ENCODE measurements at places on chromosomes 7 and 10.
A peak's percentile ranks its signal among the peaks of the same experiment; 100 is the strongest.

DNA sequence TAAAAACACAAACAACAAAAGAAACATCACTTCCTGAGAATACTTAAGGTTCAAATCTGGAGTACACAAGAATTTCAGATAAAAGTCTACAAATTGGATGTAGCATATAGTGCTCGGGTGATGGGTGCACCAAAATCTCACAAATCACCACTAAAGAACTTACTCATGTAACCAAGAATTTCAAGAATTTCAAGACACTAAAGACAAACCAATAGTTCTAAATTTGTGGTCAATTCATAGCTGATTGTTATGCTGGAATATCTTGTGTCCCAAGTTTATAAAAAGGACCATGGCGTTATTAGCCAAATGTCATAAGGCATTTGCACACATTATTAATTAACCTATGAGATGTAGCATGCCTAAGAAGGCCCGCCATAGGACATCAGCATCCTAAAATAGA is 1204.1 kb upstream of the AUTS2 start:
- DNase-seq: no peak

- DNase-seq: no peak
These were observed 39.9 kb downstream of the PWWP2B start for GRCh38 chr10:132436861-132437410.

GRCh38 chr10:89115876-89116627 is 91.1 kb downstream of the CH25H start:
- no peak for DNase-seq

- no peak for DNase-seq
These were observed 40.9 kb upstream of the PAPSS2 start for GRCh38 chr10:87618566-87619423.

GRCh38 chr7:20075440-20075839 is 141.7 kb downstream of the MACC1 start:
- no peak for DNase-seq

- no peak for DNase-seq
These were observed 13.3 kb upstream of the DDIT4 start for GRCh38 chr10:72260239-72260975.

DNA sequence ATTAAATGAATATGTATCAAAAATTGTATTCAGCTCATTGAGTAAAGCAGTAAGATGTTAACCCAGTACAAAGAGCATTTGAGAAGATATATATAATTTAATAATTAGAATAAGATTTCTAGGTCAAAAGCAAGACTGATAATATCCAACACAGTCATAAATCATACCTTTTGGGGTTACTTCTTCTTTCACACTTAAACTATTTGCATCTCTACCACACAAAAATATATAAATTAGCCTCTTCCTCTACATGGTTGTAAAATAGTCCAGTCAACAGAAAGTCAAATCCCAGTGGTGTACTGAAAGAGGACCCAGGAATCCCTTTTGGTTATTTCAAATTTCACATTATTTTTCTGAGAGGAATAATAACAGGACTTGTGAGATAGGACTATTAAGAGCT is 204.6 kb upstream of the INHBA start:
- DNase-seq: no peak

DNA sequence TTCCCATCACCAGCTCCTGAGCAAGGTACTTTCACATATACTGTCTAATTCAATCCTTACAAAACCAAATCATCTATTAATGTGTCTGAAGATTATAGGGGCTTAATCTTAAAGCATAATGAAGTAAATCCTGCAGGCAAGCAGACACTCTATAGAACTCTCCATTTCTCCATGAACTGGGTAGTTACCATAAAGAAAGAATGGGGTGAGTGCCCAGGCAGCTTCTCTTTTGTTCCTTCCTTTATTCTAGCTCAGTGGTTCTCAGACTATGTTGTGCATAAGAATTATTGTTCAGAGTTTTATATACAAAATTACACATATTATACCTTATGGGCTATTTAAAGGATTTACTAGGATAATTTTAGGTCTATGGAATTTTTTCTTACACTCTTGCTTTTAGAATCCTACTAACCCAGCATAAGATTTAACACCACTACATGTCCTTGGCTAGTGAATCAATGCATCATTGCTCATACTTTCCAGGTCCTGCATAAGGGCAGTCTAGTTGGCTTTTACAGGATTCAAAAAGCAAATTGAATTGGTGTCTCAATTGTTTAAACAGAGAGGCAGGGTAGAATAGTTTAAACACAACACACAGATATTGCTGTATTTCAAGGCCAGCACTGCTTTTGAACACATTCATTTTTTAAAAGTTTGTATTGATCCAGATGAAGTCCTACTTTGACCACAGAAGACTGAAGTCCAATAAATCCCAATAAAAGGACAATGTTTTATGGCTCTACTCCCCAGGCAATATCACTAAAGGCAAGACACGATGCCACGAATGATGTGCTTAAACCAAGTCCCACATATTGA is 12.9 kb downstream of the SGCE start:
- DNase-seq: no peak

DNA sequence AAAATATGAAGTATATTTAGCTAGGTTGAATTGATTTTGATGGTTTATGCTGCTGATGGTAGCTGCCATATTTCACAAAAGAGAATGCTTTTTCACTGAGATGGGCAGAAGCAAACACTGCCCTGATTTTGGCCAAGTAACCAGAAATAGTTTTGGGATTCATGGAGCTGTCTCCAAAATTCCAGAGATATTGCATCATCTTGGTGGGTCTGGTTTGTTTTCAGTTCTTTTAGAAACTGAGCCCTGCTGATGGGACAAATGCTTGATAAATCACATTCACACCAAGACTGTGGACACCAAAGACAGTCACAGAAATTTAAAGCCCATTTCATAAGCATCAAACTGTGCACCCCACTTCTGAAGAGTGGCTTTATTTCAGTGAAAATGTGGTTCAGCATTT is 140.5 kb downstream of the BICC1 start:
- DNase-seq: no peak

DNA sequence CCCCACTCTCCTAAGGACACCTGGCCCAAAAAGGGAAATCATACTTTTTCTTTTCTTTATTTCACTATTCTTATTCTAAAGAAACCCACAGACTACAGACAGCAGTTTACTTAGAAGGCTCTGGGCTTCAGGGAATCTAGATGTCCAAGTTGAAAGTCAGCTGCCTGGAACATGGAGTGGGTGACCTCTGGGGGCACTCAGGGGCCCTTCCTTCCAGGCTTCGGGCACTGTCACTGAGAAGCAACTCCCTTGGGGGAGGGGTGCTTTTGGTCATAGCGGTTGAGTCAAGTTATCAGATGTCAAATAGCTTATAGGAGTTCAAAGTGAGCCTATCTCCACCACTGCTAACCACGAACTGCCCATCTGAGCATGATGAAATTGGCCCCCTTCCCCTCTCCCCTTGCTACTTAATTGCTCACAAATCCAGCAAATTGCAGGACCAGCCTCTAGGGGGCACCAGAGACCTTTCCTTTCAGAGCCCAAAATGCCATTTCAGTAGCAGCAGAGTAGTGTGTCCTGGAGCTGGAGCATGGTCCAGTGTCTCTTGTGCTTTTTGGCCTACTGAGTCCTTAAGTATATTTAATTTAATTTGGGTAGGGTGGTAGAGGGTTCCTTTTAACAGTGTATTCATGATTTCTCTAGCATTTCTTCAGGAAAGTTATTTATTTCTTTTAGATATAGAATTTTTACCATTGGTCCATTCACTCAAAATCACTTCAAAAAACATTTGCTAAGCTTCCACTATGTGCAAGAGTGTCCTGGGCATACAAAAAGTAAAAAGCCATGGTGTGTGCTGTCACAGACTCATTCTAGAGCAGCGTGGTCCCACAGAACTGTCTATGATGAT is 463.8 kb downstream of the KCNMA1 start:
- DNase-seq: peak; percentile 67

- no peak for DNase-seq
These were observed 85.2 kb upstream of the PDSS1 start for GRCh38 chr10:26612151-26612915.

DNA sequence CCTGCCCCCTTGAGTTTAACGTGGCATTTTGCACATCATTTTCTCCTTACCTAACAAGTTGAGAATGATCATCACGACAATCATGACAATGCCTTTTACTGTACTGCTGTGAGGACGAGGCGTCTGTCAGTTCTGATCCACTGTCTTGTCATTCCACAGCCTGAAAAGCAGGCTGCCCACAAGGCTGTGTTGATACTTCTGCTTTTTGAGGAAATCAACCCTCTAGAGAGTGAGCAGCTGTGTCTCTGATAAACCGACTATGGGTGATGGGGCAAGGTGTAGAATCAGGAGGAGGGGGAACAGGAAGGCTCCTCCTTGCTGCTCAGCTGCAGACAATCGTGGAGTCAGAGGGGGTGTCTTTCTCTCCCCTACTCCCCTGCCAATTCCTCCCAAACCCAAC is 30.6 kb upstream of the C10orf120 start:
- no peak for DNase-seq

DNA sequence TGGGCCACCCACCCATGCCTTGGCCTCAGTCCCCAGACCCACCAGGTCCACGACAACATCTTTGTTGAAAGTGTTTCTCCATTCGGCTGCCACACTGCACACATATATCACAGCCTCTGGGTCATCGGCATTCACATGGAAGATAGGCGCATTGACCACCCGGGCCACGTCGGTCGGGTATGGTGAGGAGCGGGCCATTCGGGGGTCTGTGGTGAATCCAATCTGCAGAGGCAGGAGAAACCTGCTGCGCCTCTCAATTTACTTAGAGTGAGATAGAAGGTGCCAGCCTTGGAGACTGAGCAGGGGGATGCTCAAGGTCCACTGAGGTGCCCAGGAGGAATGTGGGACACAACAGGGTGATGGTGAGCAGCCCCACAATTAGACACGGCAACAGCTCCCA is 16.4 kb downstream of the OGDHL start:
- no peak for DNase-seq

DNA sequence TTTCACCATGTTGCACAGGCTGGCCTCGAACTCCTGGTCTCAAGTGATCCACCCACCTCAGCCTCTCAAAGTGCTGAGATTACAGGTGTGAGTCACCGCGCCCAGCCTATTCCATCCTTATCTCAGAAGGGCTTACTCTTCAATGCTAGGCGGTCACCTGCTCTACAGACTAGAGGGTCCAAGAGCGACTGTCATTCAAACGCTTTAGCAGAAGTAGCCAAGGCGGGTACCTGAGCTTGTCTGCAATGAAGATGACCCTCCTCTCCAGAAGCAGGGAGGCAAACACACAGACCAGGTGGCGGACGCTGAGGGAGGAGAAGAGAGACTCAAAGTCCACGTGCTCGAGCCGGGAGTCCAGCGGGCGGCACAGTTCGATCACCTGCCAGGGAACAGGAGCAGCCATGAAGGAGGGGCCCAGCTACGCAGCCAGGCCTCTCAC is 65.1 kb upstream of the MKRN1 start:
- DNase-seq: no peak

DNA sequence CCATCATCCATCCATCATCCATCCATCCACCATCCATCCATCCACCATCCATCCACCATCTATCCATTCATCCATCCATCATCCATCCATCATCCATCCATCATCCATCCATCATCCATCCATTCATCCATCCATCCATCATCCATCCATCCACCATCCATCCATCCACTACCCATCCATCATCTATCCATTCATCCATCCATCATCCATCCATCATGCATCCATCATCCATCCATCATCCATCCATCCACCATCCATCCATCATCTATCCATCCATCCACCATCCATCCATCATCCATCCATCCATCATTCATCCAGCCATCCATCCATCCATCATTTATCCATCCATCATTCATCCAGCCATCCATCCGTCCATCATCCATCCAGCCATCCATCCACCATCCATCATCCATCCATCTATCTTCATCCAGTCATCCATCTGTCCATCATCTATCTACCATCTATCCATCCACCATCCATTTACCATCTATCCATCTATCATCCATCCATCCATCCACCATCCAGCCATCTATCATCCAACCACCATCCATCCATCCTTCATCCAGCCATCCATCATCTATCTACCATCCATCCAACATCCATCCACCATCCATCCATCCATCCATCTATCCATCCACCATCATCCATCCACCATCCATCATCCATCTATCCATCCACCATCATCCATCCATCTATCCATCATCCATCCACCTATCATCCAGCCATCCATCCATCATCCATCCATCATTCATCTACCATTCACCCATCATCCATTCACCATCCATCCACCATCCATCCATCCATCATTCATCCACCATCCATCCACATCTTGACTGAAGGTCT is 153.8 kb downstream of the SH3PXD2A start:
- DNase-seq: no peak

DNA sequence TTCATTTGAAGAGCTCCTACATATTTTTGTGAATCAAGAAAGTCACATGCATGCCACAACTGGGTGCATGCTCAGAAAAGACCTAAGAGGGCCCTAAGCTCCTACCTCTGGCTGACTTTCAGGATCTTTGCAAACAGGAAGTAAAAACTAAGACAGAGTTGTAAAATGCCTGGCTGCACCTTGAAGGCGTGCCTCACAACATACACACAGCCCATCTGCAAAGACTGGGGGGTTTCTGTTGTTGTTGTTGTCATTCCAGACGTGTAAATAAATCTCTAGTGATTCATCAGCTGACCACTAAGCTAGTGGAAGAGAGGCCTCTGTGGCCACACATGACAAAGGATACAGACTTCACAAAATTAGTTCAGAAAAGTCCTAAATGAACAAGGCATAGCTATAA is 31.8 kb downstream of the SMURF1 start:
- no peak for DNase-seq

GRCh38 chr7:2280424-2280823 is 33.8 kb downstream of the SNX8 start:
- no peak for DNase-seq

DNA sequence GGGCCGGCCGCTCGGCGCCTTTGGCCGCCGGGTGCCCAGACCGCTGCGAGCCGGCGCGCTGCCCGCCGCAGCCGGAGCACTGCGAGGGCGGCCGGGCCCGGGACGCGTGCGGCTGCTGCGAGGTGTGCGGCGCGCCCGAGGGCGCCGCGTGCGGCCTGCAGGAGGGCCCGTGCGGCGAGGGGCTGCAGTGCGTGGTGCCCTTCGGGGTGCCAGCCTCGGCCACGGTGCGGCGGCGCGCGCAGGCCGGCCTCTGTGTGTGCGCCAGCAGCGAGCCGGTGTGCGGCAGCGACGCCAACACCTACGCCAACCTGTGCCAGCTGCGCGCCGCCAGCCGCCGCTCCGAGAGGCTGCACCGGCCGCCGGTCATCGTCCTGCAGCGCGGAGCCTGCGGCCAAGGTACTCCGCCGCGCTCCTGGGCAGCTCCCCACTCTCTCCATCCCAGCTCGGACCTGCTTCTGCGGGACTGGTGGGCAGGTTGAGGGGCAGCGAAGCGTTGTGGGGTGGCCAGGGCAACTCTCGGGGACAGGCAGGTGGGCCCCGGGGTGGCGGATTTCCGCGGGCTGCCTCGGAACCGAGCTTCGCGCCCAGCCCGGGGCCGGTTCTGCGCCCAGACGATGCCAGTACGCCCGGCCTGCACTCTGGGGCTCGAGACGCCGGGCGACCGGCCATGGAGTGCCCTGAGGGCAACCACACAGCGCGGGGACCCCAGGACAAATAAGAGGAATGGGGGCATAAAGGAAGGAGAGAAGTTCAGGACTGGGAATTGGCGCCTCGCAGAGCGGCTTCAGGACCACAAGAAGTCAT is 578 bp downstream of the HTRA1 start:
- DNase-seq: no peak

- peak; percentile 7 for DNase-seq
These were observed 38.3 kb downstream of the LYZL2 start for GRCh38 chr10:30591249-30591670.

Data from NCI-H1694 (cell line).